ENCODE measurements at places on chromosomes 1 and 21.

DNA sequence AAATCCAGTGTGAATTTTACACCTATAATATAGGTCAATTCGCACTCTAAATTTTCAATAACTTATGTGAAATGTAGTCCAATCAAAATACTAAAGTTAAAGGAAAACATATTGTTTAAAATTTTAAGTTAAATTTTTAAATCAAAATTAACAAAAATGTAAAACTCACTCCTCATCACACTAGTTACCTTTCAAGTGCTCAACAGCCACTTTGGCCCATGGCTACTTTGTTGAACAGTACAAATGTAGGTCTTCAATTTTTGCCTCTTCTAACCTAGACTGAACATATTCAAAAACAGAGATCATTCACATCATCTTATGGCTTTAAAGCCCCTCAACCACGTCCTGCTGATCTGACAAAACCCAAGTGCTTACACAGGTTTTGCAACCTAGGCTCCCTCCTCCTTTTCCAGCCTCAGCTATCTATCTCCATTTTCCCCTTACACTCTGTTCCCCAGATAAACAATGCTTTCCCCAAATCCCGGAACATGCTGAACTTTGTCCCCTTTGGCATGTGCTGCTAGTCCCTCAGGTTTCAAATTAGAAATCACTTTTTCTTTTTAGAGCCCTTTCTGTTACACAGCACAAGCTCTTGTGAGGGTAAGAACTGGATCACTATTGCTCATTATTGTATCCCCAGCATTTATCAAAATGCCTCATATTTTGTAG is 110.6 kb downstream of the AKT3 start:
- no peak for DNase-seq

DNA sequence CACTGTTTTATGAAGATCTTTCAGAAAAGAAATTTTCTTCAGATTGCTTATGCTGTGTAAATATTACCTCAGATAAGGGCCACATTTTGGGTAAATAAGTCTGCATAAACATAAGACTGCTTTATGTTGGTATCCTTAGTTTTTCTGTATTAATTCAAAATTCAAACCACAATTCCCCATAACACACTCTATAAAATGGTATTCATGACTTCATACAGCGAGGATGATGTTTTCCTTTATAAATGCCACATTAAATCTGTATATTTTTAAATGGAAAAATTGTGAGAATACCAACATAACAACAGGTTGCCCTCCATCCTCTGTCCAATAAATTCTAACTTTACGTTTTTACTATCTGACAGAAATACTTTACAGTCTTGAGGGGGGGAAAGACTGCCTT is 248.7 kb upstream of the CXADR start:
- no peak for DNase-seq

DNA sequence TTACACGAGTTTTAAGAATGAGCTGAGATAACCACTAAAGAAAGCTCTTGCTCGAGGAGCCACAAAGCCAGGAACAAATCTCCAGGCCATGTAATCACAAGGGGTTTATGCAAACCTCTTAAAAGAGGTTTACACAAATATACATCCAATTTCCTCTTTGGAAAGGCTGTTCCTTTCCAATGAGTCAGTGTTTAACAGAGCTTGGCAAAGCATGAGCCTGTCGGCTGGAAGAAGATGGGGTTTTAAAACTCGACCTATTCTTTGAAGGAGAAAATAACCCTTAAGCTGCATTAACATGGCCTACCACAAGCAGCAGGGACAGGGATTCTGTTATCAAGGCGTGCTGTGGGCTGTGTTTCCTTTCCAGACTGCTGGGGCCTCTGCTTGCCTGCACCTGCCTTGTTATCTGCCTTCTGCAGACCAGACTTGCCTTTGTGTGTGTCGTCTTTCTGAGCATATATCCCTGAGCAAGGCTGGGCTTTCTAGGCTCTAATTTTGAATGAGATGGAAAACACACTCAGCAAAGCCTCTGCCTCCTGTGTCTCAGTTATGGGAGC is 40.6 kb upstream of the CYP2J2 start:
- no peak for DNase-seq

GRCh38 chr1:104315823-104316222 is 566.1 kb downstream of the AMY1C start:
- DNase-seq: no peak

DNA sequence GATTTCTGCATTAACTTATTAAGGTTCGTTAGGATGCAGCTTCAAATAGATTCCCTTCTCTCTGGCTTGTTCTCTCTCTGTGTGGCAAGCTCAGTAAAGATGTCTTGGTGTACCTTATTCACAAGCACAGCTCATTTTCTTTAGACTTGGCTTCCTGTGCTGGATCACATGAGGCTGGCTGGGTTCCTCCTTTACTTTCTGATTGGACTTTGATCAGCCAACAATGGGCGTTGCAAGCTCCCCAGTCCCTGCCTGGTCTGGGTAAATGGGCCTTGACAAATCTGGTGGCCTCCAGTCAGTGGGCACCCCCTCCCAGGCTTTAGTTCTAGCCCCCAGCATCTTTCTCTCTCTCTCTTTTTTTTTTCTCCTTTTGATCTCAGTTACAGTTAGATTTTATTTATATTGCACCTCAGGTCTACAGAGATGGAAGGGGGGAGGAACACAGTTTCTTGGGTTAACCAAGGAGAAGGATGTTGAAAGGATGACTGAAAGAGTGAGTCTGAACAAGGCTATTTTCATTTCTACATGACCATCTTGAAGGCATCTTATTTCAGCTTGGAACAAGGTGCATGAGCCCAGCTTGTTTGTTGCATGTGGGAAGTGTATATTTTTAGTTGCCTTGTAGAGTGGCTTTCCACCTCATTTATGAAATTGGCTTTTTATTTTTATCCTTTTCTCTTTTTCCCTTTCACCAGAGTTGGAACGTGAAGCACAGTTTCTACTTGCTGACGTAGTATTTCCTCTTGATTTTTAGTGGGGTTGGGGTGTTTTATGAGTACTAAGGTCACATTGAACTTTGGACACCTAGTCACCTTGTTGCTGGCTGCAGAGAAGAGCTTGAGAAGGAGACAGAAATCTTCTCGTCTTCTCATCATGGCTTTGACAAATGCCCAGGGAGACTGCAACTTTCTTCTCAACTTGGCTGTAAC is 77.1 kb downstream of the PBX1 start:
- no peak for DNase-seq

GRCh38 chr1:15406614-15407559 is 2.8 kb upstream of the EFHD2 start:
- DNase-seq: no peak

DNA sequence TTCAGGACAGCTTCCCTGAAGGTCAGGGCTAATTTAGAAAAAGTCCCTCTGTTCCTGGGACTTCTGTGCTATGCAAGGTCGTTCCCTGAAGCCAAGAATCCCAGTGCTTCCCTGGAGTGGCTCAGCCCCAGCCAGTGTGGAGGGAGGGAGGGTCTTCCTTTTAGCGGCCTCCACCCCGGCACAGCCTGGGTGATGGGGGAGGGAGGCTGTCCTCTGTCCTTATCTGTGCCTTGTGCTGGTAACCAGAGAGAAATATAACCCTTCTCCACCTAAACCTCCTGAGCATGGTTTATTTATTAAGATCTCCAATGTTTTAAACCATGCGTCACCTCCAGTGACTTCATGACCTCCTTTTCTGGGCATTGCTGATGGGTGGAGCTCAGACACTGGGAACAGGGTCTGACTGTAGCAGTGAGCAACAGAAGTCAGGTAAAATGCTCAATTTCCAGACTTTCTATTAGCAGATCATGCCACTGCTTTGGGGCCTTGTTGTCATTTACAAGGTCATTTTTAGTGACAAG is 157.1 kb downstream of the DSCAM start:
- no peak for DNase-seq

- no peak for DNase-seq
Observed at GRCh38 chr21:34526618-34527290, 14.7 kb upstream of the KCNE1 start.

DNA sequence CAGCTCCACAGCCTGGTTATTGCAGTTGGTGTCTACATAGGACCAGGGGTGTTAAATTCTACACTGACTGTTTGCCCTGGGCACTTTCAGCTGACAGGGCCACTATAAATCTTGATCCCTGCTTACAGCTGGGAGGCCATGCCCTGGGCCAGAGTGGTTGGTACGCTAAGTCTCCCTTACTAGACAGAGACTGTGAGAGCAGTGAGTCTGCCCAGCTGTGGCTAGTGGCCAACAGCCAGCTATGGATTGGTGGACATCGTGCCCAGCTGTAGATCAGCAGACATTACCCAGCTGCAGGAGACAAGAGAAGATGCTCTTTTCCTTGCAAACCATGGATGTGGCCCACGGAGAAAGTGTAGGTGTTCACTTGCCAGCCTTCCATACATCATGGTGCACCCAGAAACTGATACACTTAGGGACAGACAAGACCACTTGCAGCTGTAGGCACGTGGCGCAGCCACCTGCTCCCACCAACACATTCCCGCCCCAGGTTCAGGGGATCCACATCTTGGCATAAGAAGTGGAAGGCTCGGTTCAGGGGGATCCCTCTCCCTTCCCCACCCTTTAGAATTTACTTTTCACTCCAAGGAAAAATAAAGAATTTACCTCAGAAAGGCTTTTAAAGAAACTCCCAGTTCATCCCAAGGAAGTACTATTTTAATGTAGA is 16.4 kb upstream of the PAX7 start:
- no peak for DNase-seq

- no peak for DNase-seq
Observed at GRCh38 chr1:181089676-181090544, 1.4 kb downstream of the IER5 start.

GRCh38 chr1:167792188-167792565 is 70.4 kb downstream of the MPZL1 start:
- DNase-seq: no peak

GRCh38 chr1:92459871-92460320 is 26.8 kb downstream of the GFI1 start:
- DNase-seq: no peak

DNA sequence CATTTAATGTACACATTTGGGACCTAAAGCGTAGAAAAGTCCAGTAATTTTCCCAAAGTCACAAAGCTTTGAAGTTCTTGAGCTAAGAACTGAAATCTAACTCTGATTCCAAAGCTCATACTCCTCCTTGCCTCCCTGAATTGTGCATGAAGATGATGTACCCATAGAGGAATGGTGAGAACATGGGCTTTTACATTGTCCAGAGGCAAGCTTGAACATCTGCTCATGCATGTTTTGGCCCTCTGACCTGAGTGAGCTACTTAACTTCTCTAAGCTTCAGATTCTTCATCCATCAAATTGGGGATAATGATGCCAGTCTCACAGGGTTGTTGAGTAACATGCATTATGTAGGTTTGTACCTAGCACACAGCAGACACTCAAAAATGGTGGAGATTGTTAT is 258.4 kb upstream of the HOOK1 start:
- no peak for DNase-seq

- no peak for DNase-seq
Observed at GRCh38 chr1:236051242-236051791, 13.6 kb downstream of the NID1 start.

- no peak for DNase-seq
Observed at GRCh38 chr1:54716299-54717047, 812 bp downstream of the TTC4 start.

GRCh38 chr1:151290709-151291303 is 8.7 kb downstream of the ZNF687 start:
- no peak for DNase-seq

DNA sequence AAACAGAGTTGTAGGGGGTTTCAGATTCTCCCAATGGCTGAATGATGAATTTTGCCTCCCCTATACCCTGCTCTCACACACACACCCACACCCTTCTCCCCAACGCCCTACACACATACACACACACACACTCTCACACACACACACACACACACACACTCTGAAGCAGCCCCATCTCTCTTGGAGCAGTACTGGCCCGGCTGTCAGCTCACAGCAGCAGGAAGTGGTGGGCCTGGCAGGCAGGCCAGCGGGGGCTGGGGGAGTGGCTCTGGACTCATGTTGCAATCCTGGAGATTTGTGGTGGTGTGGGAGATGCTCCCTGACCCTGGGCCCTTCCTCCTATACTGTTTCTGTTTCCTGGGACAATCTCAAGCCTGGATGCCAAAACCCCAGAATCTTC is 2.2 kb downstream of the IKBKE start:
- DNase-seq: no peak

DNA sequence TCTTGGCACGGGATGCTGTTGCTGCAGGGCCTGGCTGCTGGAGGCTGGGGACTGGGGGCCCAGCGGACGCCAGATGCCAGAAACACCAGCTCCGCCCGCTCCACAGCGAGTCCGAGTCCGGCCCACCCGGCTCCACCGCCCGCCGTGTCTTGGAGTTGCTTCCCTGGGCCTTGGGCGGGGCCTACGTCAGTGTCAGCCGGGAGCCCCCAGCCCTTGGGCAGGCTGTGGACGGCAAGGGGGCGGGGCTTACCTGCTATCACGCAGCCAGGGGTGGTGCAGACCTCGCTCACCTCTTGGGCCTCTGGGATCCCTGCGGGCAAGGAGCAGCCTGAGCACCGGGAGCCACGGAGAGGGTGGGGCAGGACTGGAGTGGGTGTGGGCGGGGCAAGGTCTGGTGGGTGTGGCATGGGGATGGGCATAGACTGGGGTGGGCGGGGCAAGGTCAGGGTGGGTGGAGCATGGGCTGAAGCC is 21.8 kb downstream of the MMEL1 start:
- DNase-seq: no peak

GRCh38 chr1:247386687-247387086 is 29.3 kb upstream of the NLRP3 start:
- DNase-seq: no peak

- no peak for DNase-seq
Observed at GRCh38 chr1:100734676-100735075, 15.1 kb downstream of the VCAM1 start.

DNA sequence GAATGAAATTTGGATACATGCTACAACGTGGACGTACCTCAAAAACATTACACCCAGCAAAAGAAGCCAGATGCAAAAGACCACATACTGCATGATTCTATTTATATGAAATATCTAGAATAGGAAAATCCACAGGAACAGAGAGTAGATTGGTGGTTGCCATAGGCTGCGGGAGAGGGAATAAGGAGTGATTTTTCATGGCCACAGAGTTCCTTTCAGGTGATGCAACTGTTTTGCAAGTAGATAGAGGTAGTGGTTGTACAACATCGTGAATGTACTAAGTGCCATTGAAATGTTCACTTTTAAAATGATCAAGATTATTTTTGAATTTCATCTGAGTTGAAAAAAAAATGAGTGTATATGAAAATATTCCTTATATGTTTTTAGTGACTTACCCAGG is 115.3 kb upstream of the RUNX1 start:
- no peak for DNase-seq

DNA sequence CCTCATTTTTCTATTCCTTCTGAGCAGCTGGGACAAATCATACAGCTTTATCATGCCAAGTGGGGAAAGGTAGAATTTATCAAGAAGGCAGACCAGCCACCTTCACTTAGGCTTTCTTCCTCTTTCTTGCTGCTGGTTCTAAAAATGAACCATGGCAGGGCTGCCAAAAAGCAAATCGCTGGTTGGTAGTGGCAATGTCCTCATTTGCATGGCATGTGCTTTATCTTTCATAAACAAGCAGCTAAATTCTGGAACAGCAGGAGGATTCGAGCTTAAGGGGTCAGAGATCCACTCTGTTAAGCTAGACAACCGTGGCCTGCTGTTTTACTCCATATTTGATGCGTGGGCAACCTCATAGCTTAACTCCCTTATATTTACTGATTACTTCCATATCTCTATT is 91.3 kb downstream of the RPE65 start:
- DNase-seq: no peak
